Panc1 (cell line): ENCODE measurements at places on chromosomes 7 and 10. TPM values are rescaled to one million over a fixed set of nuclear protein-coding genes. Genes with fewer than 3 reads are reported as not detected.

The ATRNL1 gene
- total RNA-seq: 17.1 TPM

DNA sequence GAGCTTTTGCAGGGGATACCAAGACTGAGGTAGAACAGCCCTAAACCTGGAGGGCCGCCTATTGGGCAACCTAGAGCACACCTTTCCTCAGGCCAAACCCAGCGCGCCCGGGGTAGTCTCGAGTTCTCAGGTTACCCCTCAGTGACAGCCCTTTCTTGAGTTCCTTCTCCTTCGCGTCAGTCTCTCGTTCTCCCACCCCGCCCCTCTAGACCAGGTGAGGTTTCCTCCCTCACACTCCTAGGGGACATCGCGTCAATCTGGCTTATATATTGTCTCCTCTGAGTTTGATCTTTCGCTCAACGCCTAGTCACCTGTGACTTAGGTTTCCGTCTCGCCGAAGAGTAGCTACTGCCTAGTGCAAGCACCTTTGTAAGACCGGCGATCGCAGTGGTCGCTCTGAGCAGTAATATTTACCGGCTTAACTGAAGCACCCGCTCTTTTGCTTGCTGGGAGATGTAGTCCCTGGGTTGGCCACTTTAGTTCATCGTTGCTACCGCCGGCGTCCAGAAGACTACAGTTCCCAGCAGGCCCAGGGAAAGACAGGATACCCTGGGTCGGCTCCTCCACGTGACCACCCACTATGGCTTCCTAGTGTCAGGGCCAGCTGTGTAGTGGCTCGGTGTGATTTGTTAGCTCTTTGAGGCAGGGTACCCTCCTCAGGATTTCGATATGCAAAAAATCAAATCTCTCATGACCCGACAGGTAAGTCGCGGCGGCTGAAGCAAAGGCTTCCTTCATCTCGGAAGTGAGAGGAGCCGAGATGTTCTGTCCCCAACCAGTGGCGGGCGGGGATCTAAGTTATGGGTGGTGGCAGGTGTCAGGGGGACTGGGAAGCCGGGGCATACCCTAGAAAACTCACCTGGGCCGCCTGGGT is at the start of gene VPS50:
TSS of gene VPS50 (plus strand) at position 568 of the 874 bp plus-strand sequence. CDS start at position 670, 102 bp downstream.
- peak; percentile 99 for DNase-seq
- H3K27ac ChIP-seq: peak within 1 kb of the TSS; percentile 90
- peak within 1 kb of the TSS; percentile 99 for H3K4me3 ChIP-seq
- H3K36me3 ChIP-seq: no peaks in the 10 kb centered on the region; the same call in 1 of the 2 replicates
- H3K4me1 ChIP-seq: peaks cover 11% of the 10 kb centered on the region
- H3K27me3 ChIP-seq: peaks cover 9% of the 10 kb centered on the region

- no peaks in the 10 kb centered on the region for H3K36me3 ChIP-seq
- no peaks in the 10 kb centered on the region for H3K4me1 ChIP-seq
- DNase-seq: no peak
- no peak overlapping the region for H3K27ac ChIP-seq
- H3K27me3 ChIP-seq: no peaks in the 10 kb centered on the region
- H3K4me3 ChIP-seq: no peak overlapping the region
Measured at GRCh38 chr7:69211739-69212138, 386.5 kb upstream of the AUTS2 start.

The PLCE1 gene
- 39.7 TPM for total RNA-seq

DNA sequence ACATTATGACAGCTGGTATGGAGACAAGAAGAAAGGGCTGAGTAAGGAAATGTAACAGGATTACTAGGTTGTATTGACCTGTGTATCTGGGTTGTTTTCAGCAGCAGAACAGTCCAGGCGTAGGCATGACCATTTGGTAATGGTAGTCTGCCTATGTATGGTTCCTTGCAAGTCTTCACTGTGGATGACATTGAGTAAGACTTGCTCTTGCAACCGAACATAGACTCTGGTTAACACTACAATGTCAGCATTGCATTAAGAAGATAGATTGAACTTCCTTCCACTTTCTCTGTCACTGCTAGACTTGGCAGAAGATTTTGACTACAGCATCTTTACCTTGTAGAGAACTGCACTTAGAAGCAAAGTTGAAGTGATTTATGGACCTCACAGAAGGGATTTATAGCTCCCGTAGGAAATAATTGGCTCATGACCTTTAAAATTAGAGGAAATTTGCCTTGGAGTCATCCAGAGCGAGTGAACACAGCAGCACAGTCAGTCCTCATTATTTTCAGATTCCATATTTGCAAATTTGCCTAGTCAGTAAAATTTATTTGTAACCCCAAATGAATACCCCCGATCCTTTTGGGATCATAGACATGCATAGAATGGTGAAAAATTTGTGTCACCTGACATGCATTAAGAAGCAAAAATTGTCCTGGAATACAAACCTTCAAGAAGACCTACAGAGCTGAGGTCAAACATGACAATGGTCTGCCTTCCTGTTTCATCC is 79.6 kb upstream of the STRIP2 start:
- no peaks in the 10 kb centered on the region for H3K36me3 ChIP-seq
- DNase-seq: no peak
- H3K27me3 ChIP-seq: no peaks in the 10 kb centered on the region
- no peaks in the 10 kb centered on the region for H3K4me1 ChIP-seq
- H3K4me3 ChIP-seq: no peak overlapping the region

The CCDC7 gene
- 6.0 TPM for total RNA-seq

The BTBD16 gene
- total RNA-seq: 0.82 TPM

DNA sequence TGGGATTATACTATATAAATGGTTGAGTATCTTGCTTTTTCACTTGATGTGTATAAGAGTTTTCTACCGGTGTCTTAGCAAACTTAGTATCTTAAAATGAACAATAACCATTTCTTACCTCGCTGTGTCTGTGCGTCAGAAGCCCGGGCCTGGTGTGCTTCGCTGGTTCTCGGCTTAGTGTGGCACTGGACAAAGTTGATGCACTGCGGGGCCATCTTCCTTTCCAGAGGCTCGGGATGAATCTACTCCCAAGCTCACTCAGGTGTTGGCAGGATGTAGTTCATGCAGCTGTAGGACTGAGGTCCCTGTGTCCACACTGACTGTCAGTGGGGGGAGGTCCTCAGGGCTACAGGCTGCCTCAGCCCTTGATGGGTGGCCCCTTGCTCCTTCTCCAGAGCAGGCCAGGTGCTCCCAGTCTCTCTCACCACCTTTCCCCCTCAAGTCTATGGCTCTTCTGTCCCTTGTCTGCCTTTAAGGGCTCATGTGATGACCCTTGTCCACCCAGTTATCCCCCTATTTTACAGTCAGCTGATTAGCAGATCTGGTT is 227.8 kb downstream of the GLRX3 start:
- H3K4me3 ChIP-seq: no peak overlapping the region
- no peak overlapping the region for H3K27ac ChIP-seq
- no peaks in the 10 kb centered on the region for H3K36me3 ChIP-seq
- no peaks in the 10 kb centered on the region; the same call in 1 of the 2 replicates for H3K27me3 ChIP-seq

DNA sequence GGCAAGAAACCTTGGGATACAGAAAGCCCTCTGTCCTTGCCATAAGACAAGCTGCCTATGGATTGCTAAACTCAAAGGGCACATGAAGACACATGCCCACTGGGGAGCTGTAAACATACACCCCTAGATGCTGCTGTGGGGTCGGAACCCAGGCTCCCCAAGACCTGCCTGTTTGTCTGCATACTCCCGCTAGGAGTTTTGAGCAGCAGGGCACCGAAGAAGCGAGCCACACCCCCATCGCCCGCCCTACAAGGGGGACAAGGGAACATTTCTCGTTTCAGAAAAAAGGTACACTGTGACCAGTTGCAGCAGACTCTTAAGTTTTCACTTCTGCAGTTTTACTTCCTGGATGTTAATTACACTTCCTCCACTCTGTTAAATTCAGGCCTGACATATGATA is 680.2 kb upstream of the GHITM start:
- H3K36me3 ChIP-seq: no peaks in the 10 kb centered on the region
- no peaks in the 10 kb centered on the region for H3K27me3 ChIP-seq
- DNase-seq: no peak
- H3K4me1 ChIP-seq: no peaks in the 10 kb centered on the region
- no peak overlapping the region for H3K27ac ChIP-seq
- no peak overlapping the region for H3K4me3 ChIP-seq

- H3K27me3 ChIP-seq: no peaks in the 10 kb centered on the region
- H3K4me3 ChIP-seq: no peak overlapping the region
- H3K27ac ChIP-seq: no peak overlapping the region
- DNase-seq: no peak
Measured at GRCh38 chr7:114519240-114519639, 104.6 kb downstream of the FOXP2 start.

DNA sequence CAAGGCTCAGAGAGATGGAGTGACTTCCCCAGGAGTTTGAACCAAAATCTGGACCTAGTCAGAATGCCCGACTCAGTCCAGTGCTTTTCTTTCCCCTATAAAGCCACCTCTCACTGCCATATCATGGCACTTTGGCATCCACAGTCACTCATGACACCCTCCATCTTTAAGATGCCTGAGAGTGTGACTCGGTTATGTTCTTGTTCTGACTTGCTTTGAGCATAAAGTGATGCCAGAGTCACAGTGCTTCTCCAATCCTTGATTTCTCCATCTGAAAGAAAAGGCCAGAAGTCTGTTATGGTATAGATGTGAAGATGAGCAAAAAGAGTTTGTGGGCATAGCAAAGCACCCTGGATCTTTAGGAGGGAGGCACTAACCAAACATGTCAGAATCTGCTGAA is 538.1 kb downstream of the SORCS1 start:
- H3K4me1 ChIP-seq: no peaks in the 10 kb centered on the region
- H3K36me3 ChIP-seq: no peaks in the 10 kb centered on the region
- H3K27ac ChIP-seq: no peak overlapping the region
- H3K27me3 ChIP-seq: peaks cover 2% of the 10 kb centered on the region; the same call in 1 of the 2 replicates
- no peak overlapping the region for H3K4me3 ChIP-seq
- DNase-seq: no peak

- H3K4me1 ChIP-seq: no peaks in the 10 kb centered on the region
- no peak for DNase-seq
- H3K36me3 ChIP-seq: no peaks in the 10 kb centered on the region
- H3K27me3 ChIP-seq: no peaks in the 10 kb centered on the region
- H3K27ac ChIP-seq: no peak overlapping the region
Measured at GRCh38 chr7:50868426-50869100, 85.9 kb upstream of the GRB10 start.

The SPDYE2 gene
- not detected for total RNA-seq

The PNLIPRP2 gene
- 0.72 TPM for total RNA-seq

The GRM8 gene
- not detected for total RNA-seq

The ZNF467 gene
- 18.1 TPM for total RNA-seq

The FFAR4 gene
- 0.92 TPM for total RNA-seq

GRCh38 chr10:77518241-77518909 is 119.2 kb downstream of the KCNMA1 start:
- no peaks in the 10 kb centered on the region for H3K36me3 ChIP-seq
- no peaks in the 10 kb centered on the region for H3K27me3 ChIP-seq

GRCh38 chr10:86758189-86759072 is 2.0 kb downstream of the BMPR1A start:
- H3K4me1 ChIP-seq: peaks cover 23% of the 10 kb centered on the region
- H3K27ac ChIP-seq: peak overlapping the region; percentile 89
- H3K4me3 ChIP-seq: peak overlapping the region; percentile 88
- no peaks in the 10 kb centered on the region for H3K27me3 ChIP-seq

DNA sequence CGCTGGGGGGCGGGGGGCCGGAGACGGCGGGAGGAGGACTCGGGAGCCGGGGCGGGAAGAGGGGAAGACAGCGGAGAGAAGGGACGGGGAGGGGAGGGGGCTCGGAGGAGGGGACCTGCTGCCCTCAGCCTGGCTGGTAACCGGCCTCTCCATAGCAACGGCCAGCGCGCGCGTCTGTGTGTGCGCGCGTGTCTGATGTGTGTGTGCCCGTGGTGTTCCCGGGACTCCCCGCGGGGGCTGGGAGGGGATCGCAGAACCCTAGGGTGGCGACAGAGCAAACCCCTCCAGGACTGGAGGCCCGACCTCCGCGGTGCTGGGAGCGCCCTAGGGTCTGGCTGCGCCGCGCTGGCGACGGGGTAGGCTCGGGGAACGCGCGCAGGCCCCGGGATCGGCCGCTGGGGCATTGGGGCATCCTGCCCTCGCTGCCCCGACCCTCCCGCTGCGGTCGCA is 356.3 kb downstream of the DNAJB6 start:
- H3K4me1 ChIP-seq: no peaks in the 10 kb centered on the region
- DNase-seq: no peak
- H3K36me3 ChIP-seq: peaks cover 5% of the 10 kb centered on the region; the same call in 1 of the 2 replicates
- no peak overlapping the region for H3K27ac ChIP-seq
- peaks cover 3% of the 10 kb centered on the region; the same call in 1 of the 2 replicates for H3K27me3 ChIP-seq

The NUDT13 gene
- 6.1 TPM for total RNA-seq

The NEURL1 gene
- total RNA-seq: 0.10 TPM

DNA sequence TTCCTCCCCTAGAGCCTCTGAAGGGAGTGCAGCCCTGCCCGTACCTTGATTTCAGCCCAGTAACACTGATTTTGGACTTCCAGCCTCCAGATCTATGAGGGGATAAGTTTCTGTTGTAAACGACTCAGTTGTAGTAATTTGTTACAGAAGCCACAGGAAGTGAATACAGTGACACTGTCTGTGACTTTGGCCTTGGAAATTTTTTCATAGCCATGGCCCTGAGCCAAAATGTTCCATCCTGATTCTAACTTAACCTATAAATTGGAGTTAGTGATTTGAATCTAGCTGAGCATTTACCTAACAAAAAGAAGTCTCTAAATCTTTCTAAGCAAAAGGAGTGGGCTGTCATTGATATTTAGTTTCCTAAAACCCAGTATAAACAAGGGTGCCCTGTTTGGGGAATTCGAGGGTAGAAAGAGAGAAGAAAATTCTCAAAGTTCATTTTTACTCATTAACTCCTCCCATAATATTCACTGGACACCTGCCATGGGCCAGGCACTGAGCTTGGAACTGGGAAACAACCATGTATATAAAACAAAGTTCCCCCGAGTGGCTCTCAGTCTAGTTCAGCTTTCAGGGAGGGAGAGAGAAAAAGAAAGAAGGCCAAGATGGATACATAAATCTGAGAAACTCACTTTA is 162.3 kb downstream of the SKIDA1 start:
- H3K27ac ChIP-seq: peak overlapping the region; percentile 99
- DNase-seq: no peak
- H3K27me3 ChIP-seq: no peaks in the 10 kb centered on the region
- H3K36me3 ChIP-seq: no peaks in the 10 kb centered on the region
- no peak overlapping the region for H3K4me3 ChIP-seq
- peaks cover 34% of the 10 kb centered on the region for H3K4me1 ChIP-seq

- H3K27ac ChIP-seq: no peak overlapping the region
- no peaks in the 10 kb centered on the region for H3K27me3 ChIP-seq
- no peaks in the 10 kb centered on the region for H3K36me3 ChIP-seq
- no peak overlapping the region for H3K4me3 ChIP-seq
- no peak for DNase-seq
Measured at GRCh38 chr7:84714765-84715164, 472.1 kb downstream of the SEMA3D start.

The GBX1 gene
- not detected for total RNA-seq

DNA sequence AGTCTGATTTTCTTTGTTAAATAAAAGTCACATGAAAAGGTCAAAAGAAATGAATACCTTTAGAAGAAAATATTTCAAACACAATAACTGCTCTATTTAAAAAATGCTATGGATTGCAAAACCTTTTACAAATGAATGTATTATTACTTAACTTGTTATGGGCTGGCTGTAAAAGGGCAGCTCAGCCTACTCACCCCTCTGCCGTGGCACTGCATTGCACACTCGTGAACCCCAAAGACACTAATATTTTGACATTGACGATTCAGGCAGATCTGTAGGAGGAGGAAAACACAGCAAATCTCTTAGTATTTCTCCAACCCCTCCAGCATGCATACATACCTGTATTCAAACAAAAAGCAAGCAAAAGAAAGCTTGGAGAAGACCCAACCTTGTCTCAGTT is 149.5 kb downstream of the FANK1 start:
- H3K36me3 ChIP-seq: no peaks in the 10 kb centered on the region
- no peak for DNase-seq
- H3K27me3 ChIP-seq: no peaks in the 10 kb centered on the region
- H3K4me3 ChIP-seq: no peak overlapping the region
